ENCODE measurements at places on chromosomes 2 and 18. TPM values are rescaled to one million over a fixed set of nuclear protein-coding genes. Genes with fewer than 3 reads are reported as not detected.

DNA sequence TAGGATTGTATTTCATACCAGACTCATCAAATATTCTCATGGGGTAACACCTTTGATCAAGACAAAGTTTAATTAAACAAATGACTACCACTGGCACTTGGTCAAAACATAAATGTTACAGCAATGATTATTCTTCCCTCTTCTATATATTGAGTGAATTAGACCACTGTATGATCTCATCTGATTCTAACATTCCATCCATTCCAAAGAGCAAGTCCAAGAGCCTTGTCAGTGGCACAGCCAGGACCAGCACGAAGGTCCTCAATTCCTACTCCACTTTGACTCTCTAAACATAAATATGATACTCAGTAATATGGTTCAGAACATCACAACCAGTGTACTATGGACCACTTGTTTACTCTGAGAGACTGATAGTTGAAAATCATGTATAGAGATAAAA, 86.4 kb downstream of the AP1S3 start:
- no peak for DNase-seq

DNA sequence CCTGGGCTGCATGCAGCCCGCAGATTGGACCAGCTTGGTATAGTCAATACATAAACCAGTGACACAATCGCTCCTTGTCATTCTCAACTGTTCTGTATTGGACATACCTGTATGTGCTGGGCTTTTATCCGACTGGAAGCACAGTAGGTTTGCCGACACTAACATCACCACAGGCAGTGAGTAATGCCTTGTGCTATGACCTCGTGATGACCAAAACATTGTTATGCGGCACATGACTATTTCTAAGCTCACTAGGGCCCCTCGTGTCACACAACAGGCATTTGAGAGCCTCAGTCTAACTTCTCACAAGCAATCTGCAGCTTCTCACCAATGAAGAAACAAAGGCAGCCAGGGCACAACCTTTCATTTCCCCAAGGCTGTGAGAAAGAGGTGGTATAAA, 320.8 kb downstream of the AFF3 start:
- DNase-seq: peak; percentile 88

DNA sequence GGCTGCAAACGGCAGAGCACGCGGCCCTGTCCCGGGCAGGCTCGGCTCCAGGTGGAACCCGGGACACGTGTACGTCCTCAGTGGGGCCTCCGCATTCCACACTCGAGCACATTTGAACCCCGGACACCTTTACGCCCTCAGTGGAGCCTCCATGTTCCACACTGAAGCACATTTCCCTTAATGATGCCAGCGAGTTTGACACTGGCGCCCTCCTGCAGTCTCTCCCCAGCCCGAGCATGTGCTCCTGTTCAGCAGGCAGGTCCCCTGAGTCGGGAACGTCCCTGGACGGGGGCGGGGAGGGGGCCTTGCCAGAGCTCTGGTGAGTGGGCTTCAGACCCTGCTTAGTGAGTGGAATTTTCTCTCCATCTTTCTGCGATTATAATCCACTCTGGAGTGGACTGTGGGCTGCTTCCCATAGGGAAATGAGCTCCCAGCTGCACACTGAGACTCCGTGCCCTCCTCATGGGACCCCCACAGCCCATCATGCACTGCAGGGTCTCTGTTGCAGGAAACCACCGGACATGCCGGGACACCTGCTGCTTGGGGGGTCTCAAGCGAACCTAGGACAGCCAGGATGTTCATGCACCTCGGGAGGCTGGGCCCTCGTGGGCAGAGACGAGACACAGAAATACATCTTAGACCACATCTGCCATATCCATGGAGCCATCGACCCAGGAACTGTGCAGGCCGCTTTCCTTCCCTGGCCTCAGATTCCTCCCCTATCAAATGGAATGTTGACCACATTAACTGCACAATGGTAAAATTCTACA, 70.3 kb upstream of the SNTG2 start:
- DNase-seq: no peak

GRCh38 chr2:141501752-141502151, 629.1 kb downstream of the LRP1B start:
- no peak for DNase-seq

CTAGE1 gene
- not detected for total RNA-seq

SERPINB11 gene
- not detected for total RNA-seq

- no peak for DNase-seq
Measured at GRCh38 chr2:236787885-236788284, 218.3 kb downstream of the ACKR3 start.

DNA sequence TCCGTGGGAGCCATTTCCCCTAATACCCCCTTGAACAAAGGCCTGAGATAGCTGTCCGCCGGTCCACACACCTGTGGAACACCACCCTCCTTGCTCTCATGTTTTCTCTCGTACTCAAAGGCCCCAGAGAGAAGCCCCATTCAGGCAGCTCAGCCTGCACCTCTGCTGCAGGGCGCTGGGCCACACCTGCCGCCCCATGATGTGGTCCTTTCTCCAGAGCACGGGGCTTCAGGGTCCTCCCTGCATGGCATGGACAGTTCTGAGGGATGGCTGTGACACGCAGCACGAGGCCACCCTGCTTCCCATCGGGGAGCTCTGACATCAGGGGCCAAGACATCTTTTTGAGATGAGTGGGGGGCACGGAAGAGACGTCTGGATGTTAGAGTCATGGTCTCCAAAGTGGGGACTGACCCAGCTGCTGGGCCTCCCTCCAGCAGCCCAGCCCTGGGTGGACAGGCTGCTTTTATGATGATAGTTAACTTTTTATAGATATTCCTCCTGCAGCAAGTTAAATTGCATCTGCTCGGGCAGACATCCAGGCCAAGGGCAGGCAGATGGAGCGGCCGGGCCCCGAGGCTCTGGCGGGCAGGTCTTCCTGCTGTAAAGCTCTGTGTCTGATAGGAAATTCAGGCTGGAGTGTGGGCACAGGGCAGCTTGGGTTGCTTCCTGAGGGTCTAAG, 56.7 kb downstream of the SDC1 start:
- DNase-seq: no peak

DNA sequence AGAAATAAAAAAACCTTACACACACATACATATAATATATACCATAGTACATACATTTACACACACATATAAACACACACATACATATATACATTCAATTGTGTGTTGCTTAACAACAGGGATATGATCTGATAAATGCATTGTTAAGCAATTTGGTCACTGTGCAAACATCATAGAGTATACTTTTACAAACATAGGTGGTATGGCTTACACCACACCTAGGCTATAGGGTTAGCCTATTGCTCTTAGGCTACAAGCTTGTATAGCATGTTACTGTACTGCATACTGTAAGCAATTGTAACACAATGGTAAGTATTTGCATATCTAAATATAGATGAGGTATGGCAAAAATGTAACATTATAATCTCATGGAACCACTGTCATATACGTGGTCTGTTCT, 156.8 kb upstream of the ERBB4 start:
- DNase-seq: no peak

- DNase-seq: no peak
Measured at GRCh38 chr2:106563195-106563594, 76.0 kb downstream of the CD8B2 start.

DNA sequence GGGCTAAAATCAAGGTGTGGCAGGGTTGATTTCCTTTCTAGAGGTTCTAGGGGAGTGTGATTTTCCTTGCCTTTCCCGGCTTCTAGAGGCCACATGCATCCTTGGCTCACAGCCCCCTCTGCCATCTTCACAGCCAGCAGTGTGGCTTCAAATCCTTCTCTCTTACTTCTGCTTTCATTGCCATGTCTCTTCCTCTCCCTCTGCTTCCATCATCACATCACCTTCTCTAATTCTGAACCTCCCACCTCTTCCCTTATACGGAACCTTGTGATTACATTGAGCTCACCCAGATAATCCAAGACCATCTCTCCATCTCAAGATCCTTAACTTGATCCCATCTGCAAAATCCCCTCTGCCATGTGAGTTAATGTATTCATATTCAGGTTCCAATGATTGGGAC, 56.2 kb upstream of the RMDN2 start:
- no peak for DNase-seq

- DNase-seq: peak; percentile 24
Measured at GRCh38 chr2:48126162-48126561, 219.9 kb upstream of the FBXO11 start.

SLC11A1 gene
- 0.08 TPM for total RNA-seq

- DNase-seq: peak; percentile 74
Measured at GRCh38 chr2:159891917-159892730, 94.1 kb upstream of the CD302 start.

DNA sequence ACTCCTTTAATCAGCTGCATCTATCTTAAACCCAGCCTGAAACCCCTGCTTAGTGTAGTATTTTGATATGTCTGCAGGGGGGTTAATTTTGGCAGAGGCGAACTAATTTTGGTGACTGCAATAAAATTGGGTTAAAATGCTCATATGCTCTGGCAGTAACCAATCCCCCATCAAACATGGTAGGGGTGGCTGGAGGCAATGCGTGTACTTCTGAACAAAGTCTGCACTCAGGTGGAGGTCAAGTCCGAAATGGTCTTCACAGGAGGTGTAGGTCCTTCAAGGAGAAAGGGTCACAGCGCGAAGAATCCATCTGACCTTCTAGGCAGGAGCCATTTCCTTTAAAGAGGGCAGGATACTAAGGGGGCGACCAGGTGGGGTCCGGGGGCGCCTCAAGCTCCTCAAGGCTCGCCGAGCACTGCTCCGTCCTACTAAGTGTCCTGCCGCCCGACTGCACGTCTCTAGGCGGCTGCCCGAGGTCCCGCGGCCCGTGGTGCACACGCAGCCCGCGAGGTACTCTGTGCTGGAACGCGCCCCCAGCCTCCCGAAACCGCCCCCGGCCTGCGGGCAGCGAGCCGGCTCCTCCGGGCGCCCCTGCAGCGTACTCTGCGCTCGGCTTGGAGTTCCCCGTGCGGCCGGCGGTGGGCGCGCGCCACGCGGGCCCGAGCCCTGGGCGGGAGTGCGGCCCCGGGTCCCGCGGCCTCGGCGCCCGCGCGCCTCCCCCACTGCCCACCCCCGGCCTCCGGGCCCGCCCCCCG, 1.7 kb upstream of the LDLRAD4 start:
- DNase-seq: no peak

- DNase-seq: no peak
Measured at GRCh38 chr2:98020992-98021713, 25.4 kb upstream of the TMEM131 start.

TUBA4B gene
- total RNA-seq: not detected
